ENCODE measurements at places on chromosomes 6 and 20. TPM values are rescaled to one million over a fixed set of nuclear protein-coding genes. Genes with fewer than 3 reads are reported as not detected.

Gene BPIFA1
- polyA plus RNA-seq: not detected

Gene COL9A1
- 0.07 TPM for polyA plus RNA-seq

Gene PTK7
- 13.0 TPM for polyA plus RNA-seq

Gene GLP1R
- not detected for polyA plus RNA-seq

Gene SLC52A3
- polyA plus RNA-seq: 0.08 TPM
